ENCODE measurements at places on chromosomes 5 and 9. TPM values are rescaled to one million over a fixed set of nuclear protein-coding genes. Genes with fewer than 3 reads are reported as not detected.

Gene ESM1
- total RNA-seq, result 2.7 TPM

Gene C9orf50
- under 0.01 TPM for total RNA-seq

Gene GCNT4
- total RNA-seq, result 0.16 TPM

Gene ZBTB6
- total RNA-seq, result 12.6 TPM

Measured in bronchial smooth muscle cell (primary cell).